ENCODE measurements at places on chromosomes 12 and 14. TPM values are rescaled to one million over a fixed set of nuclear protein-coding genes. Genes with fewer than 3 reads are reported as not detected.

The KIF5A gene
- total RNA-seq, result 2.1 TPM

The KLRB1 gene
- not detected for total RNA-seq

The PLEK2 gene
- 3.6 TPM for total RNA-seq

The C1S gene
- total RNA-seq, result 339 TPM

The GPX2 gene
- not detected for total RNA-seq

The SLC6A12 gene
- total RNA-seq, result not detected

The OXA1L gene
- total RNA-seq, result 97.1 TPM

The ADAM20 gene
- 2.4 TPM for total RNA-seq

The RAD51AP1 gene
- total RNA-seq, result 5.2 TPM

The CSRP2 gene
- total RNA-seq, result 19.0 TPM

The ESRRB gene
- total RNA-seq, result not detected

The CCDC196 gene
- total RNA-seq, result not detected

The SLC10A1 gene
- total RNA-seq, result not detected

The TRIM9 gene
- 0.73 TPM for total RNA-seq

The MGAT4C gene
- 0.07 TPM for total RNA-seq

The NRL gene
- total RNA-seq, result 0.96 TPM

The NRIP2 gene
- total RNA-seq, result not detected

The KRT4 gene
- not detected for total RNA-seq

The RIMBP2 gene
- not detected for total RNA-seq

The SLC39A2 gene
- total RNA-seq, result not detected

The TAS2R13 gene
- 2.4 TPM for total RNA-seq

The EML5 gene
- 0.13 TPM for total RNA-seq

The SLC24A4 gene
- total RNA-seq, result not detected

The STAC3 gene
- total RNA-seq, result 0.33 TPM

The CKAP4 gene
- total RNA-seq, result 454 TPM

The NFE2 gene
- 0.10 TPM for total RNA-seq

The TAS2R19 gene
- 5.1 TPM for total RNA-seq

The BCL2L14 gene
- total RNA-seq, result not detected

The LUM gene
- 115 TPM for total RNA-seq

The MMP17 gene
- 7.8 TPM for total RNA-seq

The TIMELESS gene
- total RNA-seq, result 6.7 TPM

The LTBP2 gene
- total RNA-seq, result 517 TPM

The OVCH1 gene
- total RNA-seq, result 0.07 TPM

The PKP2 gene
- total RNA-seq, result 1.8 TPM

The CD4 gene
- 0.26 TPM for total RNA-seq

The KLC1 gene
- 184 TPM for total RNA-seq

The CATSPERB gene
- total RNA-seq, result not detected

The PLEKHG7 gene
- total RNA-seq, result not detected

The CNTN1 gene
- 1.8 TPM for total RNA-seq

The KLRD1 gene
- total RNA-seq, result 0.50 TPM

The LRTM2 gene
- total RNA-seq, result not detected

The GAS2L3 gene
- 11.5 TPM for total RNA-seq

The ASIC1 gene
- 3.5 TPM for total RNA-seq

The FOXN4 gene
- not detected for total RNA-seq

The NR1H4 gene
- not detected for total RNA-seq

The ST8SIA1 gene
- 2.2 TPM for total RNA-seq

The EGLN3 gene
- total RNA-seq, result 1.7 TPM
